Fibroblast of mammary gland (primary cell): ENCODE measurements at places on chromosomes 2 and 18.

- DNase-seq: peak; percentile 7
Observed at GRCh38 chr2:212770240-212770639, 231.6 kb upstream of the ERBB4 start.

DNA sequence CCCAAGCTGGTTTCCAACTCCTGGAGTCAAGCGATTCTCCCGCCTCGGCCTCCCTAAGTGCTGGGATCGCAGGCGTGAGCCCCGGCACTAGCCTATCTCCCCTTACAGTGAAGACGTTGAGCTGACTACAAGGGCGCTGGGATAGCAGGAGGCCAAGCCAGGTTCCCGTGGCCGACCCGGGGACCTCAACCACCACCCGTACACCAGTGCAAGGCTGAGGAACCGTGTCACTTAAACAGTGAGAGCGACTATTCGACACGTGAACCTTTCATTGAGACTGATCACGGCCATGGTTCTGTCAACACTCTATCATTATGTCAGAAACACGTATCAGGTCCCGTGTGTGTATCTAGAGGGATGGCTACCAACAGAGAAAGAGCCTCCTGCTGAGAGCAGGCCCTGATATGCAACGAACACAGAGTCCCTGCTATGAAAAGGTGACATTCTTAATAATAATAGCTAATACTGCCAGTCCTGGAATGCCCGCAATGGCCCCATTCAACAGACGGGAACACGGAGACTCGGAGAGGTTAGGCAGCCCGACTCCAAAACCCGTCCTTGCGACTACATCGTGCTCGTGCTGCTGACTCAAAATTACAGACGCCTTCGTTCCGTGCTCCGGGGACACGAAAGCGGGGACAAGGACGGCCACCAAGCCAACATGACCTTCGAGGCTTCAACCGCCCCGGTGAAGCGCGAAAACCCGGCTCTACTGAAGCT, 833 bp downstream of the AFG3L2 start:
- peak; percentile 26 for DNase-seq

DNA sequence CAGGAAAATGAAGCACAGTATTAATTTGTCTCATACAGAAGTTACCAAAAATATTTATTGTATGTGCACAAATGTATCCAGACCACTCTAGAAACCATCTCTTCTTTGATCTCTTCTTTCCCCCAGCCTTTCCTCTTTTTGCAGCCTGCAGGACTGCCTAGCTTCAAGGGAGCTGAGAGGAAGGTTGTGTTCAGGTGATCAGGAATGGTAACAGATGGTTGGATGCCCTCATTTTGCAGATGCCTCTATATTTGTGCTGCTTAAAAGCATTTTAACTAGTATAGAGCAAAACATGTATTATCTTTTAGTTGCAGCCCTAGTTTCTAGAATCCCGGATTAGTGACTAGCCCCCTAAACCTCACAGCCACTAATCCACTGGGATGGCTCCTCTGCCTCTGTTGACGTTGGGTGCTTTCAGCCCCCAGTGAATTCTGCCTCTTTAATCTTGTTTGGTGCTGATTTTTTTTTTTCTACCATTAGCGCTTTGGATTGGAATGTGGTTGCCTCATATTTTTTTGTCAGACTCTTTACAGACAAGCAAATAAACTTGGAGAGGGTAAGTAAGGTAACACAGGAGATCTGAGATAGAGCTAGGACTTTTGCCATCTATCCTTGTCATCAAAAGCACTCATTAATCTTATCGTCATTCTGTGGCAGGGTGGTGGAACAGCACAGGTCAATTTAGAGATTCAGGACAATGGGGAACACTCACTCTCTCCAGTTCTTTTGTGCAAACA, 103.8 kb upstream of the NDUFV2 start:
- DNase-seq: peak; percentile 25

- no peak for DNase-seq
Observed at GRCh38 chr2:46275995-46276394, 21.2 kb upstream of the EPAS1 start.
